NCI-H2029 (cell line): ENCODE measurements at places on chromosomes 1 and 21.

DNA sequence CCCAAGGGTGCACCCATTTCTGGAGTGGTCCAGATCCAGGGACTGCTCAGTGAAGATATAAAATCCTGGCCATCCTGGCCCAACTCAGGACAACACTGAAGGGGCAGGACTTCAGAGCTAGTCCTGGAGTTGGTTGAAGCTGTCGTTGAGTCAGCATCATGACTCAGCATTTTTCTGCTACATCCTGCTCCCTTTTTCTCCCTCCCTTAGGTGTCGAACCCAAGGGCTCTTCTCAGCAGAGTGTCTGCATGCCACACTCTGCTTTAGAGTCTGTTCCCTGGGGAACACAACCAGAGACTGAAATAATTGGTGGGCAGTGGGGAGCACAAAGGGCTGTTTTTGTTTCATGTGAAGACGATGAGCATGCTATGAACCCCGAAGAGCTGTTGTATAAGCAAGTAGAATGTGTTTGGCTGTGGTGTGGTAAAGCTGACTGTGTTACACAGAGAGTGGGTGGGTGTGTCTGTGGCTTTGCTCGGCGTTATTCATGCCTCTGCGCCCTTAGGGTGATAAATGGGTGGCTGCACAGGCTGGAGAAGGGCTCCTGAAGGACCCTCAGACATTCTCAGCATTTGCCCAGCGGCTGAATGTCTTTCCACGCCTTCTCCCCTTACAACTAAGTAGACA, 167.2 kb downstream of the CYYR1 start:
- DNase-seq, result no peak

DNA sequence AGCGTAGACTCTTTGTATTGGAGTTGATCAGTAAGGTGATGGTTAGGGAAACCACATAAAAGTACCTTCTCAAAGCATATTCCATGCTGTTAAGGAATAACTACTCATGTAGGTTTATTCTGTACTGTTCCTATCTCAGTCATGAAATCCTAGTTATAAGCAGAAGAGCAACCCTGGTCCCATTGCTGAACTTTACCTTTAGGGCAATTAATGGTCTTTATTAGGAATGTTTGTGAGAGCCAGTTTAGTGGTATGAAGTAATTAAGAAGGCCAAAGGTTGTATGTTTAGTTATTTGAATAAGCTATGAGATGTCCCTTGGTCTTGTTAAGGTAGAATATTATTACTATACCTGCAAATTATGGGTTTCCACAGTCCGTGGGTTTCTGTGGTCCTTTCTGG, 44.0 kb downstream of the ACP6 start:
- DNase-seq, result no peak

- no peak for DNase-seq
These were observed 322.2 kb upstream of the BEND5 start for GRCh38 chr1:49098866-49099265.

DNA sequence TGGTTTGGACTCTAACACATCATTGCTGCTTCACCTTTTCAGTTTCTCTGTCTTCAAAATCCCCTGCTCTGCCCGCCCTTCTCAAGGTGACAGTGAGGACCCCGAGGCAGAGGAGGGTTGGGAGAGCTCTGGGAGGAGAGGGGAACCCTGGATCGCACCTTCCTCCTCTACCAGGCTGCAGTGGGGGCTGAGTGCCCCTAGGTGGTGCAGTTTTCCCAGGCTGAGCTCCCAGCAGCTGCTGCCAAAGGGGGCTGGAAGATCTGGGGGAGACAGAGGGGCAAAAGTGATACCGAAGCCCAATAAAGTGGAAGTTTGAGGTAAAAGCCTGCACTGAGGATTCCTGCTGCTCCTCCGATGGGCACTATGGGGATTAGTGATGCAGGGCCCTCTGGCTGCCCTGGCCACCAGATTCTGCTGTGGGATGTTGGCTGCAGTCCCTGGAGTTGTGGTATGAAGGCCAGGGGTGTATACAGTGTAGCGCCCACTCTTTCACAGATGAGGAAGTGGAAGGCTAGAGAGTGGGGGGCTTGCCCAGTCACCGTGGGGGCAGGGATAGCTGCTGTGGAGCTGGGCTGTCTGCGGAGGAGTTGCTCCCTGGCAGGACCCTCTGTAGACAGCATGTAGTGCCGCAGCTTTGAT, 40.7 kb upstream of the SCMH1 start:
- peak; percentile 71 for DNase-seq

- no peak for DNase-seq
These were observed 79.8 kb upstream of the LRRC8B start for GRCh38 chr1:89444791-89445190.

DNA sequence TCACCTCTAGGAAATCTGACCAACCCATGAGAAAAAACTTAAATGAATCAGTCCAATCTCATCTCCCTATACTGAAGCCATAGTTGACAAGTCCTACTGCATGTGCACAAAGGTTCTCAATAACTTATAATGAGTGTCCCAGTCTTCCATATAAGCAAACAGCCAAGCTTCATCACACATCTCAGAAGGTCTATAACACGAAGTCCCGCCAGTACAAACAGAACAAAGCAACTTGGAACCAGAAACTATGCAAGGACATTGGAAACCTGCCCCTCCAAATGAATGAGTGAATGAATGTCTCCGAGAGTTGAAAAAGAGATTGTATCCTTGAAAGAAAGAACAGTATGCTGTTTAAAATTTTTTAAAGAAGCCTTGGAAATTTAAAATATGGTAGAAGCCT, 53.6 kb upstream of the IPO9 start:
- no peak for DNase-seq

DNA sequence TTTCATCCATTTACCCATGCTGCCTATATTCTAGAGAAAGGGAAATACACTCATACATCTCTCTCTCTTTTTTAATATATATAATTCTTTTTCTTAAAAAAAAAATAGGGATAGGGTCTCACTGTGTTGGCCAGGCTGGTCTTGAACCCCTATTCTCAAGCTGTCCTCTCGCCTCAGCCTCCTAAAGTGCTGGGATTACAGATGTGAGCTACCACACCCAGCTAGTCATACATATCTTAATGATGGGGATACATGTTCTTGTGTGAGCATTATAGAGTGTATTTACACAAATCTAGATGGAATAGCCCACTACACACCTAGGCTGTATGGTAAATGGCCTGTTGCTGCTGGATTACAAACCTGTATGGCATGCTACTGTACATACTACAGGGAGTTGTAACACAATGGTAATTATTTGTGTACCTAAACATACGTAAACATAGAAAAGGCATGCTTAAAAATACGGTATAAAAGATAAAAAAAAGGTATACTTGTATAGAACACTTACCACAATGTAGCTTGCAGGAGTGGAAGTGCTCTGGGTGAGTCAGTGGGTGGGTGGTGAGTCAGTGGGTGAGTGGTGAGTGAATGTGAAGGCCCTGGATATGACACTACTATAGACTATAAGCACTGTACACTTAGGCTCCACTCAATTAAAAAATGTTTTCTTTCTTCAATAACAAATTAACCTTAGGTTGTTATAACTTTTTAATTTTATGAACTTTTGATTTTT, 72.9 kb downstream of the IVNS1ABP start:
- no peak for DNase-seq

GRCh38 chr1:26862781-26863684, at the start of gene SFN:
Gene SFN, plus strand, starts transcription at chr1:26863149. Its CDS starts 64 bp downstream, at chr1:26863213.
- DNase-seq, result peak; percentile 84

DNA sequence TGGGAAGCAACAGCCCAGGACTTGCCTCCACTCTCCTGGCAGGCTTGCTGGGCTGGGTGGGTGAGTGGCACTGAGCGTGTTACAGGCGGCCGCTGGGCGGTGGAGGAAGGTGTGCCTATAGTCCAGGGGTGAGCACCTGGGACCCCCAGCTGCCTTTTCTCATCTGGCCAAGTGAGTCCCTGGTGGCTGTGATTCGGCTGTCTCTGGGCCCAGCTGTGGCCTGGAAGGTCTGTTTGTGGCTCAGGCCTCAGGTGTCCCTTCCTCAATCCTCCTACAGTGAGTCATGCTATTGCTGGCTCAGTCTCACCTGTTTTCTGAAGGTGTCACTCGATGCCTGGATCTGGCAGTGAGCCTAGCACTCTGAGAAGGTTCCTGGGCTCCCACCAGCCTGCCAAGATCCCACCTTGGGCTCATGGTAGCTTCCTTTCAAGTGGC, 564.2 kb downstream of the PTPRU start:
- no peak for DNase-seq

DNA sequence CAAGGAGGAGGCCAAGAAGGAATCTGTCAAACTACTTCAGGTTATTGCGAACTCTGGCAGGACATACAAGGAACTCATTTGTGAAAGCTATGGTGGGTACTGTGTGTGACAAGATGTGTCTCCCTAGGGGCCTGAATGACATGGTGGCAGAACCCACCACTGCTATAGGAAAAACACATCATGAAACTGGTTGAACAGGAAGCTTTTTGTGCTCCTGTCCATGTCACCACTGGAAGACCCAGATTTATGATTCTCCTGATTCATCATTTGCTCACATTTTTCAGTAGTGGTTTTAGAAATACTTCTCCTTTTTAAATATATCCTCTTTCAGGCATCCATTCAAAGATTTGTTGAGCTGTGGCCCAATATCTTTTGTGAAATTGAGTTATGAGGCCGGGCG, 23.6 kb downstream of the ARMH1 start:
- DNase-seq, result no peak

DNA sequence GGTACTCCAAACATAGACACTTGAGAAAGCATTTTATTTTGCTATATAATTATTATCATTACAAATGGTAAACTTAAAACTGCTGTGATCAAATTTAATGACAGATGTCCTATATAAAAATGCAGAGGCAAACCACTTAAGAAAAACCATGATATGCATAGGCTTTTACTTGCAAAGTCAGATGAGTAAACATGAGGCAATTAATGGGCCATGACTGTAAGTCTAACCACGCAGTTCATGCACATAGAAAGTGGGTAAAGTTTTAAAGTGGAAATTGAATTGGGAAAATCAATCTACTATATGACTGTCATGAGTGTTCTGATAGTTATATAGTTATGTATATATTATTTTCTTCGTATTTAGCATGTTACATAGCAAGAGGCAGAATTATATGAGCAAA, 219.2 kb downstream of the PTPRC start:
- no peak for DNase-seq

GRCh38 chr1:109627692-109628399, 8.2 kb downstream of the AMPD2 start:
- DNase-seq, result no peak

GRCh38 chr1:186420923-186421322, 40.0 kb downstream of the PDC start:
- no peak for DNase-seq

DNA sequence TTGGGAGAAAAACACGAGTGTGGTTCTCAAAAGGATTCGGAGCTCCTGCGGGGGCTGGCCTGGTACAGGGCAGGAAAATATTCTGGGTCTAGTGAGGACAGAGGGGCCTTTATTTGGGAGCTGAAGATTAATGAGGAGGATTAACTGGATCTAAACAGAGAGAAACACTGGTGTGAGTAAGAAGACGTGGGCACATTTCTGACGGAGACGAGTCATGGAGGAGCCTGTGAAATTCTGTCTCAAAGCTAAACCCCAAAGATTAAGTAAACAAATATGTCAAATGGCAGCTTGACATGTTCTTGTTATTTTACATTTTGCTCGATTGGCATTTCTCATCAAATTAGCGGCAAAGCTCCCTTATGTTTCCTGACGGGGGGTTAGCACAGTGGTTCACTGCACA, 12.8 kb downstream of the PROK1 start:
- no peak for DNase-seq

DNA sequence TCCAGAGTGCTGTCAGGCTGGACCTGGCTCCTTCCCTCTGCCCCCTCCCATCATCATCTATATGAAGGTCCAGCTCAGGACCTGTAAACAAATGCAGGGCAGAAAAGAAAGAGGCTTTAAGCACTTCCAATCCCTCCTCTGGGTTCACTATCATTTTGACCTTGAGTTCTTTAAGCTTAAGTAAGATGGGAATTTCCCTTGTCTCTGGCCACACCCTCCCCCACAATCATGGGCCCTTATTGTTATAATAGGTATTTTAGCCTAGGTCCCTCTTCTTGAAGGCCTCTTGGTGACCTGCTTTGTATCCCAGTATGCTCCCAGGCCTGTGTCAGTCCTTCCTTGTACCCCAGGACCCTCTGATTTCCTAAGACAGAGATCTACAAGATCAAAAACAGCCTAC, 45.1 kb upstream of the EPS15 start:
- no peak for DNase-seq
